T-helper 1 cell (primary cell): ENCODE measurements at places on chromosomes 5 and 9.

- DNase-seq: no peak
Measured at GRCh38 chr5:138676556-138677193, 76.5 kb upstream of the CTNNA1 start.

- no peak for DNase-seq
Measured at GRCh38 chr5:158492136-158492535, 607.6 kb downstream of the EBF1 start.

DNA sequence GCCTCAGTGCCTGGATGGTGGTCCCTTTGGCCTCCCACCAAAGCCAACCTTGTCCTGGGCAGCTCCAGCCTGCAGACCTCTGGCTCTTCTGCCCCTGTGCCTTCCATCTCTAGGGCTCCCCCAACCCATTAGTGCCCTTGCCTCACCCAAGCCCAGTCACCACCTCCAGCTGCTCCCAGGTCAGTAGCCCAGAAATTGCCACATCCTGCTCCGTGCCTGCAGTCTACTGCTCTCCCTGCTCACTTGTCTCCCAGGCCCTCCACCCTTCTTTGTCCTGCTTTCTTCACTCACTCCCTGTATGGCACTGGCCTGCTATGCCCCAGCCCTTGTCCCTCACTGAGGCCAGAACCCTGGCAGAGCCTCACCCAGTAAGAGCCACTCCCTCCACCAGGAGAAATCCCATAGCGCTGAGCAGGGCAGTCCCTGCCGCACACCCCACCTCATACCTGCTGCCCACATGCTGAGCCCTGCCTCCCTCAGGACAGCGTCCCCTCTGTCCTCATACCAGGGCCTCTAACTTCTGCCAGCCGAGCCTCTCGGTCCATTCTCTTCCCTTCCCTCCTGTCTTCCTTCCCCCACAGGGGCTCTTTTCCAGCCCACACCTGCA, 44.4 kb downstream of the JADE2 start:
- DNase-seq: no peak

DNA sequence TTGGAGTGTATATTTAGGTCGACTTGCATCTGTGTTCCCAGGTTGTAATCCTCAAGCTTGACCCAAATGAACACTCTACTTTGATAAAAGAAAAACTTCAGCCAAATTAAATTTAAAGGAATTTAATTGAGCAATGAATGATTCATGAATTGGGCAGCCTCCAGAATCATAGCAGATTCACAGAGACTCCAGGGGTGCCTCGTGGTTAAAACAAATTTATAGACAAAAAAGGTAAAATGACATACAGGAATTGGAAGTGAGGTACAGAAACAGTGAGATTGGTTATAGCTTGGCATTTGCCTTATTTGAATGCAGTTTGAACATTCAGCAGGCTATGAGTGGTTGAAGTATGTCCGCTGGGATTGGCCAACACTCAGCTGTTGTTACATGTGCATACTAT, 21.6 kb upstream of the SPATA31D4 start:
- DNase-seq: no peak

- DNase-seq: no peak
Measured at GRCh38 chr9:121819428-121820231, 168.2 kb downstream of the DAB2IP start.

DNA sequence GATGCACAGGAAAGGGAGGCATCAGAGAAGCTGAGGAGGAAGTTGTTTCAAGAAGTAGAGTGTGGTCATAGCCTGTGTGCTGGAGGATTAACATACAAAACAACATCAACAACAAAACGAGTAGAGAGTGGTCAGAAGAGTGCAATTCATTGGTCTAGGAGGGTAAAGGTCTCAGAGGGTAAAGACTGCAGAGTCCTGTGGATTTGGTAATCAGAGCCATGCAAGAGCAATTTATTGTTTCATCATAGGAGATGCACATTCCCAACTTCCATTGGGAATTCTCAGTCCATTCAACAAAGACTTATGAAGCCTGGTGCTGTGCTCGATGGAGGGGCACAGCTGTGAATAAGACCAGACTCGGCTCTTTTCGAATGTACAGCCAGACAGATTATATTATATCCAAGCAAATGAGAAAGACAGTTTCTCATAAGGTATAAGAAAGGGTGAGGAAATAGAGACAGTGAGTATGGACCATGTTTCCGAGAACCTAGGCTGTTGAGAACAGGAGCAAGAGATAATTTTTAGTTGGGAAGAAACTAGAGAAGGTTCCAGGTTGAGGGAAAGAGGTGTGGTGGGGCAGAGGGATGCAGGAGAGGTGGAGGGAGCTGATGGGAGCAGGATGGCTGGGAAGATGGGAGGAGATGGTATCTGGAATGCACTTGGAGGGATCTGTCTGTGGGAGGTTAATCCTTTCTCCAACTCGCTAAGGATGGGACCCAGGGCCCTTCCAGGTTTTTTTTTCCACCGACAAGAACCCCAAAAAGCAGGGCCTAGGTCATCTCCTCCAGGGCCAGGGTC, 7.9 kb upstream of the MYORG start:
- DNase-seq: no peak

- DNase-seq: no peak
Measured at GRCh38 chr5:61200582-61201155, 38.4 kb upstream of the SMIM15 start.

DNA sequence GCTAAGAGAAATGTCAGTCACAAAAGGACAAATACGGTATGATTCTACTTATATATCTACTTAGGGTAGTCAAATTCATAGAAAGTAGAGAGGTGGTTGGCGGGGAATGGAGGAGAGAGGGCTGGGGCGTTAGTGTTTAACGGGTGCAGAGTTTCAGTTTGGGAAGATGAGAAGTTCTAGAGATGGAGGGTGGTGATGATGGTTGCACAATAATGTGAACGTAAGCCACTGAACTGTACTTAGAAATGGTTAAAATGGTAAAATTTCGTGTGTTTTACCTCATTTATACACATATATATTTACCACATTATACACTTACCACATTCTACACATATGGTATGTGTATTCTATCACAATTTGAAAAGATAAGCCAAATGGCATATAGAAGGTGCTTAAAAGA, 35.7 kb downstream of the LSM11 start:
- DNase-seq: no peak

GRCh38 chr5:158054223-158055110, 195.5 kb upstream of the CLINT1 start:
- DNase-seq: no peak

- DNase-seq: no peak
Measured at GRCh38 chr9:118829334-118829733, 539.9 kb downstream of the BRINP1 start.

DNA sequence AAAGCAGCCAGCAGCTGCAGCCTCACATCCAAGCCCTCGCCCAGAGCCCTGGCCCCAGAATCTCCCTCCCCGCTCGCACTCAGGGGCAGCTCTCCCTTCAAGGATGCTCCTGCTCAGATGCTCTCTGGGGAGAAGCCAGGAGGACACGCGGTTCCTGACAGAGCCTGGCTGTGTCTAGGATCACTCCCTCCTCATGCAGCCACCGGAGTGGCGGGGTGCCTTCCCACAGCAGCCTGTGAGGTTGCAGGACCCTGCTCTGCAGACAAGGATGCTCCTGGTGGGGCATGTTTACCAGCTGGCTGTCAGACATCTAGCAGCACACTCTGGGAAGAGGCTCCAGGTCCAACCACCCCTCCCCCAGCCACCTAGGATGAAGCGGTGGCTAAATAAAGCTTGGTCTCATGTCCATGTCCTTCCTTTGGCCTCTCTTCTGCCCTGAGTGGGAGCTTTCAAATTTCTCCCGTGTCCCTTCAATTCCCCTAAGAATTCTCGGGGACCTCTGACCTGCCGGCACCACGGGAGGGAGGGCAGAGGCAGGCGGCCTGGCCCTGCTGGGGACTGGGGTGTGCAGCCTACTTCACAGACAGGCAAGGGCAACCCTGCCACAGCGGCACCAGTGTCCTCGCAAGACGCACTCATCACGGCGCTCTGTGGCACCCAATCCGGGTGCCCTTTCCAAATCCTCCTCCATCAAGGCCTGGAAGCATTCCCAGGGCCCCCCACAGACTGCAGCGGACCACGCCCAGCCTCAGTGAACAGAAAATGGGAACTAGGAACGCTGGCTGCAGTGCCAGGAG, 88.3 kb upstream of the SARDH start:
- DNase-seq: no peak

GRCh38 chr5:173499471-173500212, 116.8 kb downstream of the BOD1 start:
- DNase-seq: no peak

DNA sequence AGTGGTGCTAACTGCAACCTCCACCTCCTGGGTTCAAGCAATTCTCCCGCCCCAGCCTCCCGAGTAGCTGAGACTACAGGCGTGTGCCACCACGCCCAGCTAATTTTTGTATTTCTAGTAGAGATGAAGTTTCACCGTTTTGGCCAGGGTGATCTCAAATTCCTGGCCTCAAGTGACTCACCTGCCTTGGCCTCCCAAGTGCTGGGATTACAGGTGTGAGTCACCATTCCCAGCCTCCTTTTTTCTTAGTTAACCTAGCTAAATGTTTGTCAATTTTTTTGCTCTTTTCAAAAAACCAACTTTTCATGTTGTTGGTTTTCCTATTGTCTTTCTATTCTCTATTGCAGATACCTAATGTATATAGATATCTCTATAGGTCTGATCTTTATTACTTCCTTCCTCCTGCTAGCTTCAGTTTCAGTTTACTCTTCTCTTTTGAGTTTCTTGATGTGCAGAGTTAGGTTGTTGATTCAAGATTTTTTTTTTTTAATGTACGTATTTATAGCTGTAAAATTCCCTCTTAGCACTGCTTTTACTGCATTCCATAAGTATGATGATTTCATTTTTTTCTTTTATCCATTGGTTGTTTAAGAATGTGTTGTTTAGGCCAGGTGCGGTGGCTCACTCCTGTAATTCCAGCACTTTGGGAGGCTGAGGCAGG, 32.9 kb downstream of the FGD3 start:
- no peak for DNase-seq

DNA sequence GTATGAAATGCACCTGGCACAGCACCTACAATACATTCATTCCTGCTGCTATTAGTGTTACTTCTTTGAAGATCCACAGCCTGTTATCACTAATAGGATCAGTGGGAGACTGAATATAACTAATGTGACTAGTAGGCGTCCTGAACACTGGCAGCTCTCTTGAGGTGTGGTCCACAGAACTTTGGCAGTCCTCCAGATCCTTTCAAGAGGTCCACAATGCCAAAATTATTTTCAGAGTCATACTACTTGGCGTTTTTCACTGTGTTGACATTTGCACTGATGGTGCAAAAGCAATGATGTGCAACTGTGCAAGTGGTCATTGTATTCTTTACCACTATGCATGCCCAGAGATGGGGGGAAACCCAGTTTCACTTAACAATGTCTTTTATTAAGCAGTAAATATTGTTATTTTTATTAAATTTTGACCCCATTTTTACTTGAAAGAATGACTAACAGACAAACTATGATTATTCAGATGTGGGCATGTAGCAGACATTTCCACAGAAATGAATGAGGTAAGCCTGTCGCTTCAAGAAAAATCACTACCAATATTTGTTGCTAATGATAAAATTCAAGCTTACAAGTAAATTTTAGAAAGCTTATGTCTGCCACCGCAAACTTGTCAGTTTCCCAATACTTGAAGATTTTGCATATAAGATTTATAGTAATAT, 48.9 kb downstream of the ADRB2 start:
- no peak for DNase-seq

DNA sequence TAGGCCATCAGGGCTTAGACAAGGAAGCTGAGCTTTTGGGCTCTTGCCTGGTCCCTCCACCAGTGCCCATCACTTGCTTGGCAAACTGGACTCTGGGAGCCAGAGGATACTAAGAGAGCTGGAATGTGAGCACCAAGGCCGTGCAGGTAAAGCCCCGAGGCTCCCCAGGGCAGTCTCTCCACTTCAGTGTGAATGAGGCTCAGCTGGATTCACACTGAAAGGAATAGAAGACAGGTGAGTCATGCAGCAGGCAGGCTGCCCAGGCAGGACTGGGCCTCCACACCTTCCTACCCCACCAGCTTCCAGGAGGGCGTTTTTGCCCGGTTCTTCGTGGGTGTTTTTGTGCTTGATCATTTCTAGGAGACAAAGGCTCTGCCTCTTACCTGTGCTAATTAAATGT, 7.3 kb upstream of the CTSV start:
- DNase-seq: no peak

- DNase-seq: peak; percentile 52
Measured at GRCh38 chr5:150411245-150411979, 1.3 kb downstream of the CD74 start.

GRCh38 chr9:135415586-135415985, 64.0 kb upstream of the PPP1R26 start:
- DNase-seq: no peak
